ENCODE measurements at places on chromosomes 6 and 20. TPM values are rescaled to one million over a fixed set of nuclear protein-coding genes. Genes with fewer than 3 reads are reported as not detected.

MEP1A gene
- not detected for polyA plus RNA-seq

TBXT gene
- not detected for polyA plus RNA-seq

TAF4 gene
- 0.66 TPM for polyA plus RNA-seq

COL11A2 gene
- 0.67 TPM for polyA plus RNA-seq

IRF4 gene
- polyA plus RNA-seq: not detected

HSPA12B gene
- 0.35 TPM for polyA plus RNA-seq

MPIG6B gene
- not detected for polyA plus RNA-seq

VGLL2 gene
- polyA plus RNA-seq: not detected

BPHL gene
- 12.4 TPM for polyA plus RNA-seq

All from Purkinje cell (primary cell).